OCI-LY7 (cell line): ENCODE measurements at places on chromosomes 5 and 9.

DNA sequence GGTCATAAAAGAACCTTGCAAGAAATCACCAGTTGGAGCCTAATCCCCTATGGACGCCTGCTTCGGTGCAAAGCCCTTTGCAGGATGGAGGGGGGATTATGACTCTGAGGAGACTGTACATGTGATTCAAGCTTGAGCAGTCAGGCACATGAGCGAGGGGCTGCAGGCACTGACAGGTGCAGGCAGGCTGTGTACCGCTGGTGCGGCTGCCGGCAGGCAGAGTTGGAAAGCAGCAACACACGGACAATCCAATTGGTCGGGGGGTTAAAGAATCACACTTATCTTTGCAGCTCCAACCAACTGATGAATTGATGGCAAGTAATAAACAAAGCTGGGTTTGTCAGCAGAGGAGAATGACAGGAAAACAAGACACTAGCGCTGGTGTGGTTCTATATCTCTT is 5.7 kb downstream of the WHRN start:
- peak; percentile 33 for DNase-seq

DNA sequence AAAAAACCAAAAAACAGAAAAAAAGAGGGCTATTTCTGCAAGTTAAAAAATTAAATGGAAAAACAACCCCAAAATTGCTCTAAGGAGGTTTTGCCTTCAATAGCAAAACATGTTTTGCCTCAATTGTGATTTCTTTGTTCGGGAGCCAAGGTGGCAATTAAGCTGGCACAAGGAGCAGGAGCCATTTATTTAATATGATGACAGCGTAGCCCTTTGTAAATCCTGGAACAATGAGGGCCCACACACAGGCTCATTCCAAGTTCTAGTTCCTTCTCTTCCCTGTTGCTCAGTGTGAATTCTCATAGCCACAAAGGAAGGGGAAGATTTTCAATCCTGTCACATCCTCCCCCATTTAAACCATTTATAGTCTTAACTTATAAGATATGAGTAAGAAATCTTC is 353.2 kb downstream of the PDE4D start:
- no peak for DNase-seq

- no peak for DNase-seq
Observed at GRCh38 chr9:125472926-125473701, 211.5 kb downstream of the GAPVD1 start.

DNA sequence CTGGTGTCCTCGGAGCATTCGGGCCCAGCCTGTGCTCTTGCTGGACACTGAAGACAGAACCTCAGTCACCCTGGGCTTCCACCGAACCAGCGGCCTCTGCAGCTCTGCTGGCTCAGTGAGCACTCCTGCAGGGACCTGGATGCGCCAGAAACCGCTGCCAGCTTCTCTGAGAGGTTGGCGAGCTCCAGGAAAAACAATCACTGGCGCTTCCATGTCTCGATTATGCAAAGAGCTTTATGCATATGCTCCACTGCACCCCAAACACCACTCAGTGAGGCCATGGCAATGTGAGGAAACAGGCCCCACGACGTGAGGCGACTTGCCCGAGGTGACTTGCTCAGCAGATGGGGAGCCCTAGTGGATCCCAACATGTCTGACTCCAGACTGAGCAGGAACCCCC is 11.0 kb downstream of the PRDM12 start:
- no peak for DNase-seq

DNA sequence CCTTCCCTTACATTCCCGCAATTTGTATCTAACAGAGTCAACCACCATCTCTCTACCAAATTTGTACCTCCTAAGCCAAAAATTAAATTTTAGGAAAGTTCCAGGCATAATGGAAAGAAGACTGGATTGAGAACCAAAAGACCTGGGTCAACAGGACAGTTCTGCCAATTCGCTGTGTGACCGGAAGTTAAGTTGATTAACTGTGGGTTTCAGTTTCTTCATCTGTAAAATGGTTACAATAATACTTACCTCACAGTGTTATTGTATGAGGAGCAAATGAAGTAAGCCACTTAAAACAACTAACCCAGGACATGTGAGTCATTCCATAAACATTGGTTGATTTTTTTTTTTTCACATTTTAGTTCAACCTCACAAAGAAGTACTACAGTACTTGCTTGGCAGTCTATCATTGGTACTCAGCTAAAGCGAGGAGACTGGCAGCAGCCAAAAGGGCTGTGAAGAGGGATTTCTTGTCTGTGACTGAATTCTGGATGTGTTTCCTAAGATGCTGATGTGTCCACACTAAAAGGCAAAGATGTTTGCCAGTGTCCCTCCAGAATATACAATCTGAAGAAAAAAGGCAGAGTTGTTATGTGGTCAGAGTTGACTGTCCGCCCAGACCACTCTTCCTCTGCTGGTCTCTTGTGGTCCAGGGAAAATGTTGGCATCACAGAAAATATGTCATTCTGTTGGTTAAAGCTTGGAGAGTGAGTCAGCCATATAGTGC is 198.6 kb downstream of the TLE1 start:
- DNase-seq, result no peak

DNA sequence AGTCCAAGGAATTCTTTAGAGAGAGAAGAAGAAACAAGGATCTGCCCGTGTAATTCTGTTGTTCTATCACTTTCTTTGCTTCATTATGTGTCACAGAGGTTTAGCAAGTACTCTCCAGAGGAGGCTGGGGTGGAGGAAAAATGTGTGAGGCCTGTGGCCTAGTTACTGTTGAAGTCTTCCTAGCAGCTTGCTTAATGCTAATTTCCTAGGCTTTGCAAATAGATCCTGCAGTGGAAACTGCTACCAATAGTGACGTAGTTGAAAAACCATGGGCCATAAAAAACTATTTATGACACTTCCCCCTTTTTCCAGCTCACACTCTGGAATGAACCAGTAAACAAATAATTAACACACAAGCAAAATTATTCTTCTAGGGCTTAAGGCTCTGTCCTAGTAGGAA is 27.0 kb upstream of the C9orf72 start:
- DNase-seq, result no peak

- DNase-seq, result no peak
Observed at GRCh38 chr5:80963521-80963895, 3.3 kb downstream of the RASGRF2 start.

DNA sequence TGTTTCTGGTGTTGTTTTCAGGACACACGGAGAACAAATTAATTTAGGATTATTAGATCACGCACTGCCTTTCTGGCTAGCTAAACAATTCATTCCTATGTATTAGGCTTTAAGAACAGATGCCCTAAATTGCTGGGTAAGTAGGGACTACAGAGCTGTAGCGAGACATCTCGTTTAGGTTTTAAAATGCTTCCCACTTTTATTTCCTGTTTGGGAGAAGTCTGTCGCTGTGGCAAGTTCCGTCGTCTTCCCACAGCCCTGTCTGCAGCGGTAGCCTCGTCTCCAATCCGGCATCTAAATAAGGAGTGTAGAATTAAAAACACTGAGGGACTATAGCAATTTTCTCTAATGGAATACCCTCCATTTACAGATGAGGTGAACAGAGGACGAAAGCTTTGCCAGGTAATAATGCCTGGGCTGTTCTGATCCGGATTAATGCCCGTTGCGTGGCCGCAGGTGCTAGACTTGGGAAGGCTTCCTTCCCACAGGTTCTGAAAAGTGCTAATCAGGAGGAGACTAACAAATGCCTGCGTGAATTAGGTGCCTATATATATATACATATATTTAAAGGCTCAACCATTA is 1.3 kb upstream of the TRIM36 start:
- no peak for DNase-seq

DNA sequence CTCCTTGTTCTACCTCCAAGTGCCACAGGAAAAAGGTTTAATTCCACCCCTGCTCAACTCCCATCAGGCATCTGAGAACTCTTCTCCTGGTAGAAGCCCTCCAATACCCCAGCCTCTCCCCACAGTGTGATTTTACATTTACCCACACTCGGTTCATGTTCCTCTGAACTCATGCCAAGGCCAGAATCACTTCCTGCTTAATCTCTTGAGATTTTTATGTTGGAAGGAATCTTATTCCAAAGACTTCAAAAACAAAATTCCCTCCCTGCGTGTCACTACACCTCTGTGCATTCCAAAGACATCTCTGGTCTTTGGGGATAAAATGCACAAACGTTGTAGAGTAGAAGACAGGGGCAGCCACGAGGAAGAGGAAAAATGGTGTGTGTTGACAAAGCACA is 186.8 kb downstream of the ACTL7B start:
- no peak for DNase-seq

GRCh38 chr5:97364731-97365130 is 181.7 kb upstream of the RIOK2 start:
- DNase-seq, result no peak

DNA sequence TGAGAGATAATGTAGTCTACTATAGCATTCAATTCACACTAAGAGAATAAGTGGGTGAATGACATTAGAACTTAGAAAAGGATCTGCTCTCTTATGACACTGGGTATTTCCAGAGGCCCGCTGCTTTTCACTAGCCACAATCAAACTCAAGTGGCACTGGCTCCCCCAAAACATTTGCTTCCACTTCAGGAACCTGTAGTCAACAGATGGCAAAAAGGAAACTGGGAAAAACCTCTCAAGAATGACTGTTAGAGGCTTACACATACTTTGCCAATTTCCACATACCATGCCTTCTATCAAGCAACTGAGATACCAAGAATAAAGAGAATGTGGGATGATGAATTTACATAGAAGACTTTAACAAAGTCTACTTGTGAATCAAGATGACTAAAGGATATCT is 11.2 kb downstream of the POC5 start:
- no peak for DNase-seq

- DNase-seq, result peak; percentile 73
Observed at GRCh38 chr9:128072144-128073021, 4.4 kb downstream of the SLC25A25 start.

DNA sequence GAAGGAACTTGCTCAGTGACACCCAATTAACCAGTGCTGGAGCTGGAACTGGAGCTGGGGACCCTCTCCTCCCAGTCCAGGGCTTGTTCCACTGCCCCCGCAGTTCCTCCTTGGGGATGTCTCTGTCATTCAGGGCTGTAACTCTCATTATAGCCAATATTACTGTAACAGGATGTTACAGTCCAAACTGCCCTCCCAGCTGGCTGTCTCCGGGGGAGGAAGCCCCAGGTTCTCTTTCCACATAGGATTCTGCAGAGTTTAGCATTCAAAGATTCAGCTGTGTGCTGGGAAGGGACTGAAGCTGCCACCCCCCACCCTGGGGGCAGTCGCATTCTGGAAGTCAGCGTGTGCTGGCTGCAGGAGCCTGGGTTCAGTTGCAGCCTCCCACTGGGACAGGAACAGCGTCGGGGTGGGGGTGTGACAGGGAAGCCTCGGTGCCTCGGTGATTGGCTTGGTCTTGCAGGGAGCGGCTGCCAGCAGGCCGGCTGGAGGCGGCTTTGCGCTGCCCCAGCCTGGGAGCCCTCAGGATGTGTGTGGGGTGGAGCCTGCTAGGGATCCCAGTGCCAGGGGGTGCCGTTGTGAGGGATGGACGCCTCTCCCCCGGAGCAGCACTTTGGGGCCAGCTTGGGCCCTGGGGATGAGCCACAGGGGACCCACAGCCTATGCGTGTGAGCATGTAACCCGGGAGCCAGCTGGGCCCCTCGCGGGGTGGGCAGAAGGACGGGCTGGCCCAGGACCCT is 101.1 kb downstream of the RGS3 start:
- no peak for DNase-seq

DNA sequence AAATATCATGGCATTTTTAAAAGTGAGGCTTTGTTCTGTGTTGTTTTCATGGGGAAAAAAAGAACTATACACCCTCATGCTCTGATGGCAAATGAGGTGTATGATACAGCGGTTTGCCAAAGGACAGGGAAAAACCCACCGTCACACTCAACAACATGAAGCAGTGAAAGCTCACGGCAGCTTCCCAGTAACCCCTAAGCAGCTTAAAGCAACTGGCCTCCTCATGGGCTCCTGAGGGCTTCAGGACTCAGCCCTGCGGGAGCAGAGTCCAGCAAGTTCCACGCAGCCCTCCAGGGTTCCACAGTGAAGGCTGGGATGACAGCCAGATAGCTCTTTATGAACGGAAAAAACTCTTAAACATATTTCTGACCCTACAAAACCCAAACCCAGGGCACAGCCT is 12.9 kb downstream of the BARHL1 start:
- no peak for DNase-seq

GRCh38 chr5:37133939-37134338 is 115.2 kb downstream of the CPLANE1 start:
- no peak for DNase-seq
